Omental fat pad (tissue), 4 donors: ENCODE measurements at places on chromosomes 3 and 15. TPM values are rescaled to one million over a fixed set of nuclear protein-coding genes. Genes with fewer than 3 reads are reported as not detected.

ACOX2 gene
- 12.5 TPM for total RNA-seq

GRCh38 chr15:37837276-37837675 is 97.2 kb upstream of the TMCO5A start:
- no peak for DNase-seq

GRCh38 chr3:143771258-143771657 is 77.0 kb downstream of the SLC9A9 start:
- no peak for DNase-seq

DNA sequence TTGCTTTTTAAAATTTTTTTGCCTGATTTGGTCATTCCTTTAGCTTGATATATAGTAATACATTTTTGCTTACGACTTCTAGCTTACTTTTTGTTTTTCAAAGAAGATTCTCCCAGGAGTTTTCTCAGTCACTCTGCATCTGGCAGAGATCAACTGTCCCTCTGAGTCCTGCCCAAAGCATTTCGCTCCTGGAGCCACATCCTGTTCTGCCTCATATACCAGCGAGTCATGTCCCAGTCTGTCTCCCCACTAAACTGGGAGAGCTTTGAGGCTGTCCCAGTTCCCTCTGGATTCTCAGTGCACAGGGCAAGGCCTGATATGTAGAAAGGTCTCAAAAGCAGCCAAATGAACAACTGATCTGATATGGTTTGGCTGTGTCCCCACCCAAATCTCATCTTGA is 326.3 kb downstream of the ARRDC4 start:
- DNase-seq = no peak

AGBL1 gene
- not detected for total RNA-seq

ZNF619 gene
- total RNA-seq = 4.3 TPM

DNA sequence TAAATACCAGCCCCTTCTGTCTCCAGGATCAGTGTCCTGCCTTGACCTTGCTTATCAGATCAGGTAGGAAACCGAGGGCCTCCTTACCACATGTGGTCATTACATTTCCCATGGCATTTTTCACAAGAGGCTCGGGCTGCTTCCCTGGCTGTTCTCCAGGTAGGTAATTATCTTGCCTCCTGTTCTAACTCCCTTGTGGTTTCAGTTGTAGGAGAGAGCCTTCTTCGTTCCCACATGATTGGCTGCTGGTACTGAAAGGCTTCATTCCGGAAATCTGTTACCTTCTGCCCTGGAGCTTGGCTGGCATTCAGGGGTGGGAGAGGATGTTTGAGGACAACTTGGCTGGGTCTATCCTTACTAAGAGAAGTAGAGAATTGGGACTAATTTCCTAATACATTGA is 46.8 kb upstream of the RORA start:
- DNase-seq = no peak

ITGA11 gene
- 1.4 TPM for total RNA-seq

SNX33 gene
- 19.9 TPM for total RNA-seq

NKTR gene
- 90.6 TPM for total RNA-seq

HCLS1 gene
- 61.5 TPM for total RNA-seq

GRCh38 chr15:56929399-56929798 is 11.0 kb downstream of the TCF12 start:
- DNase-seq = no peak

DNA sequence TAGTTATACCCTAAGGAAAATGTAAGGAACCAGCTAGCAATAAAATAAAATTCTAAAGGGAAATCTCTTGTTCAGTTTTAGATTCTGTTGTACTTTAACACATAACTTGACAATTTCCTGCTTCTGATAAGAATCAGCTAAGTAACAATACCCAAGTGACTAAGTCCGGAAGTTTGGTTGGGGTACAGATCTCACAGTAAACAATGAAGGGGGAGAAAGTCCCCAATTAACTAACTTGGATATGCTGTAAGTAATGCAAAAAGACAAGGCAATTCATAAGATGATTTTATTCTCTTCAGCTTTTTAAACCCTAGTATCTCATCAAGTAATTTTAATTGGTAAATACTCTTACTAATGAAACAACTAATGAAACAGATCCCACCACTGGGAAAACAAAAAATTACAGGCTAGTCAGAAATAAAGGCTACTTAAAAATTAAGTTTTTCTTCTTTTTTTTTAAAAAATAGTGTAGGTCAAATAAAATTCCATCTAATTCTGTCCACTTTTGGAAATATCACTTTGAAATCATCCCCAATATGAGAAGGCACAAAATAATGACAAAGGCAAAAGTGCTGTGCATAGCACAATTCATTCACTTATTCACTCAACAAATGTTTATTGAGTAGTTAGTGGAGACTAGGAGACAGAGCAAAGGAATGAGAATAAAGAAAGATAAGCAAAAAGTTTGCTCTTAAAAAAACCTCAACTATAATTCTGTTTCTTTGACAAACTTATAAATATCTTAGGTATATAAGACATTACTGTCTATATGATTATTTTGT is 37.8 kb upstream of the IL20RB start:
- no peak for DNase-seq

GRCh38 chr3:12098400-12098799 is 60.3 kb downstream of the TIMP4 start:
- no peak for DNase-seq

TP63 gene
- total RNA-seq = not detected

DNA sequence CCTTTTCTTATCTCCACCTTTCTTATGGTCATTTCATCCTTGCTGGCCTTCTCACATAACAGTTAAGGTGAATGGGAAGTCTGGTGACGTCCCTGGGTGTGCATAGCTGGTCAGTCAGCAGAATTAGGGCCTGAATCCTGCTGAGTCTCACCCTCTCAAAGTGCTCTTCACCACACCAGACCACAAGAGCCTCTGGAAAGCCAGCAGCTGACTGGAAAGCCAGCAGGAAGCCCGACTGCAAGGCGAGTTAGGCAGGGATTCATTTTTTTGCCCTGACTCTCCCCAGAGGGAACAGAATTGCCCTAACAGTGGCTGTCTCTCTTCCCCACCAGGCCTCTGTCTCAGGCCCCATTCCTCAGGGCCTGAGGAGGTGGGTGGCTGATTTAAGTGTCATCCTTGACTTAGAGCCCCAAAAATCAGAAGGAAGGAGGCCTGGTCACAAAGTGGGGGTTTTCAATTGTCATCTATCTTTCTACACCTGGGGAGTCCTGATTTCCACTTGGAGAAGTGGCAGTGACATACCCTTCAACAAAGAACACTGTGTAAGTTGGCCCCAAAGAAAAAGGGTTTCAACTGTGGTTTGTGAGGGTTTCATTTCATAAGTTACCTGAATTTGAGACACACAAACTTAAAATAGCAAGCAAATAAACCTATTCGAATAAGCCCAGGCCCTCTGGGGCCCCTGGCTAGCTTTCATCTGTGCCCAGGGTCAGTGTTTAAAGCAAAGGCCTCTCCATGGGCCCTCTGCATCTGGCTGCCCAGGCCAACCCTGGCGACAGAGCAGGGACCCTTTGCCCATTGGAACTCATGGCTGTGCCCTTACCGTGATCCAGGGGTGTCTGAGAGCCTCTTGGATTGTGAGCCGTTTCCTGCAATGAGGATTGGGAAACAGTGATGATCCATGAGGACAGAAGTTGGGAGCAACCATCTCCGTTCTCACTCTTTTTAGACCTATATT is 90.5 kb upstream of the HERC1 start:
- no peak for DNase-seq

NAA50 gene
- total RNA-seq = 185 TPM

DNA sequence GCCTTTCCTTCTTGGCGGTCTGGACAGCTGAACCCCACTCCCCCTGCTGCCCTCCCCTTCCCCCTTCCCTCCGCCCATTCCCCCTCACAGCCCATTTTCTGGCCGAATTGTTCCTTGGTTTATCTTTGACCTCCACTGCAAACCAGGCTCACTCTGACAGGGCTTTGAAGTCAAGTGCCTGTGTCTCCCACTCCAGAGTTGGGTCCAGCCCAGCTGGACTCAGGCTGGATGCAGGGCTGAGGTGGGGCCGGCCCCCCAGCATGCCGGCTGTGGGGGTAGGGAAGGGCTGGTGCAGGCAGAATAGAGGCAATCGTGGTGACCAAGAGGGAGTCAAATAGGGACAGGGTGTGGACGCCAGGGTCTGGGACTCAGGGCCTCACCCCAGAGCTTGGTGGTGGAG is 57.0 kb upstream of the MRPS22 start:
- DNase-seq = no peak

GRCh38 chr3:195554458-195554857 is 11.3 kb upstream of the PPP1R2 start:
- no peak for DNase-seq

DNA sequence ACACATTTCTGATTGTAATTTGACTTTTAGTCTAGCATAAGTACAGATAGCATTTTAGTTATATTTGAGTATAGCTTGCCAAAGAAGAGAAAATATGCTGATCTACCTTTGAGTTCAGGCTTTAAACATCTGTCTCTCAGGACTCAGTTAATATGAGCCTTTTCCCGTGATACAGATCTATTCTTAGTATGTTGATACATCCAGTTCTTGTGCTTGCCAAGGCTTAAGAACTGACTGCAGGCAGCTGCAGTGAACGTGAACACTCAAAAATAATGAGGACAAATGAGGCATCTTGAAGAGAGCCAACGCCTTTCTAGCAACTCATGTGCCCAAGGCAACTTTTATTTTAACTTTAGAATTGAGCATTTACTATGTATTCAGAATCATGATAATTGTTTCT is 325.5 kb downstream of the SI start:
- no peak for DNase-seq

TSC22D2 gene
- total RNA-seq = 15.9 TPM

- DNase-seq = no peak
Observed at GRCh38 chr3:45366290-45366689, 22.1 kb upstream of the LARS2 start.

CCR2 gene
- total RNA-seq = 3.6 TPM

GRCh38 chr3:112973325-112974177 is 1.4 kb downstream of the CD200R1 start:
- DNase-seq = no peak

FANCD2OS gene
- total RNA-seq = not detected

DNA sequence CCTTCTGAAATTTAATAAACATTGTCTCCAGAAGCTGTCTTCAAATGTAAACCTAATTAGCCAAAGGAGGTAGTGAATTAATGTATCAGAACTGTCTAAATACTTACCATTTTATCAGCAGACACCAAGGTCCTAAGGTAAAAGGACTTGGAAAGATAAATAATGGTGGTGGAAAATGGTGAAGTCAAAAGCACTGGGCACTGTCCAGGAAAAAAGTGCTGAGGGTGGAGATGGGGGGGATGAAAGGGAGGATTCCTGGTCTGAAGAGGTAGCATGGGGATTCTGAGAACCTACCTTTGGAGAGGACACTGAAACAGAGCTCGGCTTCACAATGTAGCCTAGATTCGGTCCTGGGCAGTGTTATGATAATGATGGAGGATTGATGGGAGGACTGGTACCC is 149.0 kb upstream of the DPH6 start:
- DNase-seq = no peak

HSPBAP1 gene
- 10.0 TPM for total RNA-seq

DNA sequence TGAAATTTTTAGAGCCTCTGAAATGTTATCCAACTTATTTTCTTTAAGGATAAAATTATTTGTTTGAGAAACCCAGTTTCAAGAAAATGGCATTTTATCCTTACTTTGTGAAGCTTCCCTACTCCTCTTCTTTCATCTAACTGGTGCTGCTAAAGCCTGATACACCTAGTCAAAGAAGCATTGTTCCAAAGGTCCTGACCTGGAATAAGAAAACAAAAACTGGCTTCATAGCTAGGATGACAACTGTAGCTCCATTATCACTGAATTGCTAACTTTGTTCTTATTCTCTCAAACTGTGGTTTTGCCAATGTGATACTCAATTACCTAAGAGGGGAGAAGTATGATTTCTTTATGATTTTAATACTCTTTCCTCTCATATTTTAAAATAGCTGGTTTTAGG is 27.6 kb upstream of the ATP2C1 start:
- no peak for DNase-seq

DNA sequence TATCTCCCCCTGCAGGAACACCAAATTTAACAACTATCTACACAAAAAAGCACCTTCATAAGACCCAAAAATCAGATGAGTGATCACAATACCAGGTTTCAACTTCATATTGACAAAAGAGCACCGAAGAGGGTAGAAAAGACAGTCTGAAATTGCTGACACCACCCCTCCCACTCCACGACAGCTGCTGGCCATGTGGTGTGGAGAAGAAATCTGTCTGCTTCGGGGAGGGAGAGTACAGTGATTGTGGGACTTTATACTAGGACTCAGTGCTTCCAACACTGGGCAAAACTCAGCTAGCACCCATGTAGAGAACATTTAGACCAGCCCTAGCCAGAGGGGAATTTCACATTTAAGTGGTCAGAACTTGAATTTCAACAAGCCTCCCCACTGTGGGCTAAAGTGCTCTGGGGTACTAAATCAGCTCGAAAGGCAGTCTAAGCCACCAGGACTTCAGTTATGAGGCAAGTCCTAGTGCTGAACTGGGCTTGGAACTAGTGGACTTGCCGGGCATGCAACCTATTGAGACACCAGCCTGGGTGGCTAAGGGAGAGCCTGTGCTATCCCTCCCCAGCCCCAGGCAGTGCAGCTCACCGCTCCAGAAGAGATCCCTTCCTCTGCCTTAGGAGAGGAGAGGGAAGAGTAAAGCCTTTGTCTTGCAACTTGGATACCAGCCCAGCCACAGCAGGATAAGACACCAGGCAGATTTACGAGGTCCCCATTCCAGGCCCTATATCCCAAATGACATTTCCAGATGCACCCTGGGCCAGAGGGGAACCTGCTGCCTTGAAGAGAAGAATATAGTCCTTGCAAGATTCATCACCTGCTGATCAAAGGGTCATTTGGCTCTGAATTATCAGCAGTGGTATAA is 44.6 kb upstream of the POU1F1 start:
- DNase-seq = no peak

- no peak for DNase-seq
Observed at GRCh38 chr15:45780352-45780751, 145.5 kb downstream of the SQOR start.

- no peak for DNase-seq
Observed at GRCh38 chr3:140205598-140205997, 270.6 kb downstream of the CLSTN2 start.

DNA sequence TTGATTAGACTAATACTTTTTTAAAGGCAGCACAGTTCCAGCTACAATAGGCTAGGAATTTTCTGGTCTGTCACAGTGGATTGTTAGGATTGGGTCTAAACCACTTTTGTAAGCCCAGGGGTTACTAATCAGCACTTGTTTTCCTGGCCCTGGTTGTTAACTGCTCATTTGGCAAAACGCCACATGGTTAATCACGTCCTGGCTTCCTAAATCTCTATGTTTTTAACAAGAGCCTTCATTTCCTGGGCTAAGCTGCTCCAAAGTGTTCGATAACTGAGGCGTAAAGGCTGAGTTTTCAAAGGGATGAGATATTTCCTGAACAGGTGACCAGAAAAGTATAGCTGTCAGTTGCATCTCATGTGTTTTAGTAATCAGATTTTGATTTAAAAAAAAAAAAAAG is 38.9 kb upstream of the CLRN1 start:
- DNase-seq = no peak

DNA sequence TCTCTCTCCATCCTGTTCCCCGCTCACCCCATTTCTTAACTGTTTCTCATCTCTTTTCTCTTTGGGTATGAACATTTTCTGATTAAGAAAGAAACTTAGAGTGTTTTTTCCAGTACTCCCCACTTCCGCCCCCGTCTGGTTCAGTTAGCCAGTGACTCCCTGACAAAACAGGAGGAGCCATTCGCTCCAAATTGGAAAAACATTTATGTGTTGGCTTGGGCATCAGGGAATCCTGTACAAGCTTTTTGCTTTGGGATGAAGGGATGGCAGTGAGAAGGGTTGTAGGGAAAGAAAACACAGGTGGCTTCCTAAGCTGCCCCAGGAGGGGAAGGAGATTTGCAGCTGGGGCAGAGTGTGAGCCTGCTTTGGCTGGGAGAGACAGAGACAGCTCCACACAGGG is 47.0 kb downstream of the BOC start:
- DNase-seq = no peak

GOLGA8K gene
- total RNA-seq = 5.3 TPM

PHLDB2 gene
- 421 TPM for total RNA-seq
